ENCODE measurements at places on chromosomes 6 and 20. TPM values are rescaled to one million over a fixed set of nuclear protein-coding genes. Genes with fewer than 3 reads are reported as not detected.

GRCh38 chr6:163490826-163491577, 76.5 kb downstream of the QKI start:
- peak; percentile 35 for DNase-seq

DNA sequence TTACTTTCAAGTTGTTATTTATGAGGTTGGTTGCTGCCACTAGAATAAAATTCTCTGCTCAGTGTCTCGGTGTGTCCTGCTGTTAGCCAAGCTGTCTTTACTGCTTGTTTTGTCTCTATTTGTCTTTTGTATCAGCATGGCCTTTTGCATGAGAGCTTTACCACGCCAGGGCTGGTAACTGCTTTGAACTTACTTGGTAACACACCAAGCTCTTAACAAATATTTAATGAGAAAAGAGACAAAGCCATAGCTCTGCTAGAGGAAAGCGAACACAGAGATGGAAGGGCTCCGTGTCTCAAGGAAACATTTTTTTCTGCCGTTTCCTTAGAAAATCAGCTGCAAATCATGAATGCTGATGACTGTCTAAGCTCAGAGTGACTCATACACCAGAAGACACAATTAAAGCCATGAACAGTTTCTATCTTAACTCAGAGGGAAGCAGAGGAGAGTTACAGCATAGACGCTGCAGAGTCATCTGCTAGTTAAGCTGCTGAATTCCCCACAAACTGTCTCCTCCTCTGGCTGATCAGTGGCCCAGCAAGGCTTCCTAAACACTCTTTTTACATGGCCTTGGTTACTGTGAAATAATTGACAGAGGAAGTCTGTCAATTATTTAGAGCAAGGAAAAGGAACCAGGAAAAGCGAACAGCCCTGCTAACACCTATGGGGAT, 44.8 kb downstream of the AGPAT4 start:
- peak; percentile 37 for DNase-seq

- DNase-seq = no peak
Measured at GRCh38 chr6:2741756-2742155, 9.0 kb downstream of the MYLK4 start.

GRCh38 chr20:10379761-10380160, 54.3 kb downstream of the MKKS start:
- no peak for DNase-seq

- DNase-seq = peak; percentile 96
Measured at GRCh38 chr6:169070506-169071176, 183.0 kb downstream of the THBS2 start.

GRCh38 chr6:81901551-81901966, 149.1 kb upstream of the TENT5A start:
- no peak for DNase-seq

HTR1E gene
- not detected for total RNA-seq

ANKRD66 gene
- total RNA-seq = not detected
